ENCODE measurements at places on chromosomes 13 and 19.

DNA sequence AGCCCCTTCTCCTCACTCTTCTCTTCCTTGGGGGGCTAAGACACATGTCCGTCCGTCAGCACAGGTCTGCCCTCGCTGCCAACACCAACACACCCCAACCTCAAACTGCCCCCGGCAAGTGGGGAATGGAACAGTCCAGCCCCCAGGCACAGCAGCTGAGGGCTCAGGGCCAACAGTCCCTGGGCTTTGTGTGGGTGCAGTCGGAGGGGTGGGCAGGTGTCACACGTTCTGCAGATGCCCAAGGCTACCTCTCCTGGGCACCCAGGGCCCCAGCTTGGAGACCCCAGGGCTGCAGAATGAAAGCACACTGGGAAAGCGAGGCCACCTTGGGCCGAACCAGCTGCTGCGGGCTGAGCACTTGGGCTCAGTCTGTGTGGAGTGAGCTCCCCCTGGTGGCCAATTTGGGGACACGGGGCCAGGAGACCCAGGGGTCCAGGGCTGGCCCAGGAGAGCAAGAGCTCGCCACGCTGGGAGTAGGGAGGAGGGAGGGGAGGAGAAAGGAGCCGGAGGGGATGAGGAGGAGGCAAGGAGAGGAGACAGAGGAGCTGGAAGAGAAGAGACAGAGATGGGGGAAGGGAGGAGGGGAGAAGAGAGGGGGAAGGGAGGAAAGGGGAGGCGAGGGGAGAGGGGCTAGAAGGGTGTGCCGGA, 14.0 kb upstream of the ATP8B3 start:
- peak; percentile 12 for DNase-seq

GRCh38 chr13:85266771-85267170, 532.4 kb downstream of the SLITRK6 start:
- no peak for DNase-seq

- no peak for DNase-seq
These were observed 927 bp downstream of the CHAMP1 start for GRCh38 chr13:114315074-114315785.

DNA sequence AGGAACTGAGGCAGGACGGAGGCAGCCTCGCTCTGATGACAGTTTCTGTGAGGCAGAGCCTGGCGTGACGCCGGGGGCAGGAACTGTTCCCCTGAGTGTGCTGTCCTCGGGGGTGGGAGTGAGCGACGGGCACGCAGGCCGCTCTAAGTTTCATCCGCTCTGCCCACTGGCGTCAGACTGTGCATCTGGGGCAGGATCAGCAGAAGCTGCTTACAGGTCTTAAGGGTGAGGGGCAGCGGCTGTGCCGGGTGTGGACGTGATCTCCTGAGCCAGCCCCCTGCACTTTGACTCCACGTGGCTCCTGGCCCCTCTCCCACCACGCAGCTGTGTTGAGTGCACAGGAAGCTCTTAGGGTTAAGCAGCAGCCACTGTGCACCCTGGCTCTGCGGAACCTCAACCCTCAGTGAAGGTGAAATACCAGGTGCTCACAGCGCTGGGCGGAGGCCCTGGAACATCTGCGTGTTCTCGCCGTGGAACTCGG, 1.5 kb downstream of the GRK1 start:
- DNase-seq: no peak

- no peak for DNase-seq
These were observed 56.1 kb downstream of the ENOX1 start for GRCh38 chr13:43730642-43731041.

GRCh38 chr19:39401549-39402345, 4.9 kb upstream of the ZFP36 start:
- no peak for DNase-seq

GRCh38 chr13:35484384-35484783, 7.9 kb upstream of the MAB21L1 start:
- no peak for DNase-seq

DNA sequence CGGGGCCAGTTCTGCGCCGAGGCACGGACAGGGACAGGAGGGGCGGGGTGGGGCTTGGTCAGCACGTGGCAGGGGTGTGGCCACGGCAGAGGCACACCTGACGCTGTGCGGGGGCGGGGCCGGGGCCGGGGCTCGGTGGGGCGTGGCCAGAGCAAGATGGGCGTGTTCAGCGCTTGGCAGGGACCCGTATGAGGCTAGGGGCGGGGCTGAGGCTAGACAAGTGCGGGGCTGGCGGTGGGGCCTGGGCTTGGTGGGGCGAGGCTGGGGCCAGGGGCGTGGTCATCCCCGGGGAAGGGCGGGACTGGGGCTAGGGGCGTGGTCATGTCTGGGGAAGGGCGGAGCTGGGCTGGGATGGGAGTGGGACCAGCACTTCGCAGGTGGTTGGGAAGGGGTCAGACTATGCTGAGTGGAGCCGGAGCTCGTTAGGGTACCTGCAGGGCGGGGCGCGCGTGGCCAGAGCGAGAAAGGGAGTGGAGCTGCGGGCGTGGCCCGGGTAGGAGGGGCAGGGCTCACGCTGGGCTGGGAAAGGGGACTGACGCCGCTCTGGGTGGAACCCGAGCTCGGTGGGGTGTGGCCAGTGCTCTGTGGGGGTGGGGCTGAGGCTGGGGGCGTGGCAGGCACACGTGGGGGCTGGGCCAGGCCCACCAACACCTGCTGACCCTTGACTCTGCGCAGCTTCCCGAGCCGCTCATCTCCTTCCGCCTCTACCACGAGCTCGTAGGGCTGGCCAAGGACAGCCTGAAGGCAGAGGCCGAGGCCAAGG, 12.8 kb downstream of the POLR2E start:
- no peak for DNase-seq

DNA sequence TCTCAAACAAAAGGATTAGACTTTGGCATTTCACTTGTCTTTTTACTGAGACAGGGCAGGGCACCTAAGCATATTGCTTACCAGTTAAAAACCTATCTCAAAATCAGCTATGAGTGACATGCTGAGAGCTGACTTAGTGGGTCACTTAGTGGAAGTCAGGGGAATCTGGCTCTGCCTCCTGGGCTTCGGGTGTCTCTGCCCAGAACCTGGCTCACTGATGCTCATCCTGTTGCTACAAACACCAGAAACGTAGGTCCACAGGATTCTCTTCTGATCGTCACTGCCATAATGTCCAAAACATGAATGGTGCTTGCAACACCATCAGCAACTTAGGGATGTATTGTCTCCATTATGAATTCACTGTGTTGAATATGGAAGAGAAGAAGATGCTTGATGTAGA, 276.1 kb downstream of the ITGBL1 start:
- no peak for DNase-seq

DNA sequence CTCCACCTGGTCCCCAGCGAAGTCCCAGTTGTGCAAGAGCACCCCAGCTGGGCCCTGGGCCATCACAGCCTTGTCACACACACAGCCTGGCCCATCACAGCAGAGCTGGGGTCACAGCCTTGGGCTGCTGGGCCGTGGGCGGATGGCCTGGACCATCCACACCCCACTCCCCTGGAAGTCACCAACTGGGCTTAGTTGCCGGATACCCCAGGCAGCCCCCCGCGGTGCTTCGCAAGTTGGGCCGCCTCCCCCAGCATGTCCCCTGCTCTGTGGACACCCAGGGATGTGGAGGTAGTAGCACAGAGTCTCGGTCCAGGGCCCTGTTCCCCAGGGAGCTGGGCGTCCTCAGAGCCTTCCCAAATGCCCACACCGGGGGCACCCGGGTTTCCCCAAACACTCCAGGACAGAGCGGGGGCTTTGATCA, 4.5 kb upstream of the ZNF554 start:
- no peak for DNase-seq

- no peak for DNase-seq
These were observed 15.9 kb upstream of the ATF5 start for GRCh38 chr19:49912965-49913685.

DNA sequence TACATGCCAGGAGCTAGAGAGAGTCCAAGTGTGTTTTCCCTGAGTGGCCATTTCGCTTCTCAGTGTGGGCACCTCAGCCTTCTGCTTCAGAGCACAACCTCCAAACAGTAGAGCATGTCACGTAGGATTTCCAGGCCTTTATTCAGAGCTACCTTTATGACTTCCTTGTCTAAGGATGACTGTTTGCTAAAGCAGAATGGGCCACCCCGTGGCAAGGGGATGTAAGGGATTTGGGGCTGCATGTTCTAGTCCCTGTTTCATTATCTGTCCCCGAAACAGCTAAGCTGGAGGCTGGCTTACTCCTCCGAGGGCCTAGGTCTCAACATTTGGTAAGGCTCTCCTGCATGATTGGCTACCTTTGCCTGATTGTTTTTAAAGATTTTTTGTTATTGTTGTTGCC, 6.0 kb downstream of the RNASEH2B start:
- peak; percentile 44 for DNase-seq

DNA sequence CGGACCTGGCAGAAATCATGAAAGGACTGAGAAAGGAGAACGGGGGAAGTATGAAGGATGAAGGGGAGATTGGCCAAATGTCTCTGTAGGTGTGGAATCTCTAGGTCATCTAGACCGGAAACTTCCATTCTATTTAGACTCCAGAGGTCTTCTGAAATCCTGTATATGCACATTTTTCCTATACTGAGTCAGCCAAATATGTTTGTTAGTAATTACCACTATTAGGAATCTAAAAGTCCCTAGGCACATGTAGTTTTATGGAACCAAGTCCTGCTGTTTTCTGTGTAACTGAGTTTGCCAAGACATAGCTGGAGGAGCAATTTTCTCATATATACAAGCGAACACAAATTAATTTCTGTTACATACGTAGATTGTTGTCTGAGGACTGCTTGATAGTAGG, 498.1 kb downstream of the GPC5 start:
- DNase-seq: no peak

- no peak for DNase-seq
These were observed 81.2 kb downstream of the STARD13 start for GRCh38 chr13:33204130-33204927.

Data from KG1 (cell line).